ENCODE measurements at places on chromosomes 11 and 22.

DNA sequence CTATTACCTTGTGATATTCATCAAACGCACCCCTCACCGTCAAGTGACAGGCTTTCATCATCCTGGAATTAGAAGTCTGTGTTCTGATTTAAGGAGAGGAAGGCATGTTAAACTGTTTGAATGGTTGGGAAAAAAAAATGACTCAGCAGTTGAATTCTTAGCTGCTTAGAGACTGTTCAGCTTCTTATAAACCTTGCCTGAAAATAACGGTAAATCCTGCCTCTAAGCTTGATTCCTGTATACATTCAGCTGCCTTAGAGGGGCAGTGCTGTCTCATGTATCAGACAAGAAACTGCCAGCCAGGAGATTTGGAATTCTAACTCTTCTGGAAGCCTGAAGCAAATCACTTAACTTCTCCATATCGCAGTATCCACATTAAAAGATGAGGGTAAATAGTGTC lies 437.4 kb downstream of the JRKL start:
- DNase-seq: no peak

DNA sequence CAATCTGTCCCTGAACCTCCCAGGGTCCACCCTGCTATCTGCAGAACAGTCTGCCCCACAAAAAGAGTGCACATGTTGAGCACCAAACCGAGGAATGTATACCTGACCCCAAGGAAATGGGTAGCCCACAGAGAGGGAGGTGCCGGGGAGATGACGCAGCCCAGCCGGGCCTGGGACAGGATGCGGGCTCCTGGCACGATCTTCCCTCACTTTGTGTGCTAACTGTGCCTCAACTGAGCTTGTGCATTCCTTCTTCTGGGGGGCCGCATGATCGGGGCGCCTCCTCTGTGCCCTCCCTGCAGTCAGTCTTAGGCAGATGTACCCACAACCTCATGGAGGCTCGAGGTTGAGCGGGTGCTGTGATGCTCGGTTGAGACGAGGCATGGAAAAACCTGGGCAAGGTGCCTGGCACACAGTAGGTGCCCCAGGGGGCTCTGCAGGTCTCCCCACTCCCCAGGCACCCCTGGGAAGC lies 2.4 kb downstream of the GAS2L1 start:
- no peak for DNase-seq

DNA sequence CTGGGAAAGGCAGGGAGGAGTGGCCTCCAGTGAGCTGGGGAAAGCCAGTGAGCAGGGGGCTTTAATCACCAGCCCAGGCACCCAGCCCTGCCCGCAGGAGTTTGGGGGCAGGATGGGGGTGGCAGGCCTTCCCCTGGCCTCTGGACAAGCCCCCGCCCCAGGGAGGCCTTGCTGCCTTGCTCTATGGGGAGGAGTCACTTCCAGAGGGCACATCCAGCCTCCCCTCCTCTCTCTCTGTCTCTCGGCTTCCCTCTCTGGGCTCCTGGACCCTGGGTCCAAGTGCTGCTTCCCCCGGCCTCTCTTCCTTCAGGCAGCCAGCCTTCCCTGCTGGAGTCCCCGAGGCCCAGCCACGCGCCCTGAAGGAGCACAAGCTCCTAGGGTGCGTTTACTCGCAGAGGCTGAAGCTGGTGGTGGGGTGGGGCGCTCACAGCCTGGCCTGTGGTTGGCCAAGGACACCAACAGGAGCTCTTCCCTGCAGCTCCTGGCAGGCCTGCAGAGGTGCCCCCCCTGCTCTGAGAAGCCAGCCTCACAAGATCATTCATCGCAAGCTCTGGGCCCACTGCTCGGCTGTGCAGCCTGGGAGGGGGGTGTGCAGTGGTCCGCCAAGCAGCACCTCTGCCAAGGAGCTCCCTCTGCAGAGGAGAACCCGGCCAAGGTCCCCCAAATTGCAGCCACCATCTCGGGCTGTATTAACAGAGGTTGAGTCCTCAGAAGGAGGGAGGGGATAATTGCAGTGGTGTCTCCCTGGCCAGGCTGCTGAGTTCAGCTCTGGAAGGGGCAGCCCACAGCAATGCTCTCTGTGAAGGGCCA lies 25.4 kb downstream of the OSBPL5 start:
- no peak for DNase-seq

DNA sequence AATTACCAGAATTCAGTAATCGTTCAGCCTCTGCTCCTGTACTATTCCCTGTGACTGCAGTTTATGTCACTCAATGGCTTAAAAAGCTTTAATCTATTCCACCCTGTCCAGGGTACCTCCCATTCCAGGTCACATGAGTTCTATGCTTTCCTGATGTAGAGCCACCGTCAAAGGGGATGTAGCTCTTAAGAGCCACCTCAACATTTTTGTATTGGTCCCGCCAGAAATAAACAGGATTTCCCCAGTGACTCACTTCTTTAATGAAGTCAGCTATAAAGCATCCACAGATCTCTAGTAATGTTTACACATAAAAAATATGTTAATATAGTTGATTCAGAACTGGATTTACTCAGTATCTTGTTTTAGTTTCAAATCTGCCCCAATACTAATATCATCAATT lies 1.3 kb upstream of the OR8D1 start:
- DNase-seq: no peak

DNA sequence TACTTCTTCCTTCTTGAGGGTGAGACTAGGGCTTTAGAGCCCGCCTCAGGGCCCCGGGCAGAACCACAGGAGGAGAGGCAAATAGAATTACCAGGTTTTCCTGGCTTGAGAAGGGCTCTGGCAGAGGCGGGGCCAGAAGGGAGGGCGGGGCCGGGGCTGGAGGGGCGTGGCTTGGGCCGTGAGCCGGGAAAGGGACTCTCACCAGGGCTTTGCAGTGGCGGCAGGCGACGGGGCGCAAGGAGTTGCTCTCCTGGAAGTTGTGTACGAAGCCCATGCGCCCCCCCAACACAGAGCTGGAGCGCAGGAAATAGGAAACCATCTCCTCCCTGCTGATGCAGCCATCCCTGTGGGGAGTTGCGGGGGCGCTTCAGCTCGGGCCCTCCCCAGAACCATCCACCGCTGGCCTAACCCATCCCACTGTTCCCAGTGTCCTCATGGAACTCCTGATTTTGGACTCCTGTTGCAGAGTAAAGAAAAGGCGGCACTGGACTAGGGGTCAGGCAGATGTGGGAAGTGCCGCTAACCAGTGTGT lies 6.9 kb upstream of the NRXN2 start:
- peak; percentile 30 for DNase-seq

- DNase-seq: no peak
Observed at GRCh38 chr11:64845129-64845775, 799 bp upstream of the CDC42BPG start.

- DNase-seq: no peak
Observed at GRCh38 chr11:121095561-121095960, 5.5 kb upstream of the TECTA start.

- DNase-seq: no peak
Observed at GRCh38 chr11:73510877-73511276, 87.0 kb downstream of the FAM168A start.

Data from stimulated activated CD4-positive, alpha-beta T cell treated with anti-CD3 and anti-CD28 coated beads, Interleukin-2, amount 100 ng/mL, for 48 hours (primary cell).